ENCODE measurements at places on chromosomes 2 and 18.

DNA sequence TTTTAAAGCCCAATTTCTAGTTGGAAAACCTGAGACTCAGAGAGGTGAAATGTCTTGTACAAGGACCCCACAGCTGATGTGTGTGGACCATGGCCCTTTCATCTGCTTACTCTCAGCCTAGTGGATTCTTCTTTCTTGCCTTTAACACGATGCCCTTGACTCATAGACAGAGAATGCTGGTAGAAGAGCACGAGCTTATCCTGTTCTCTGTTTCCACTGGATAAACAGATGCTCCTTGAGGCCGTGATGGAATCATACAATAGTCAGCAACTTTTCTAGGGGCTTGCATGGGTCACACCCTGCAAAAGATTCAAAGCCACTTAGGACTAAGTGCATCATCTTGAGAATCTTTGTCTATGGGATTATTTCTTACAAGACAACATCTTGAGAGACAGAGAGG lies 50.9 kb downstream of the MYCN start:
- DNase-seq, result no peak

GRCh38 chr2:46813020-46813415 lies 102.6 kb downstream of the MCFD2 start:
- no peak for DNase-seq

DNA sequence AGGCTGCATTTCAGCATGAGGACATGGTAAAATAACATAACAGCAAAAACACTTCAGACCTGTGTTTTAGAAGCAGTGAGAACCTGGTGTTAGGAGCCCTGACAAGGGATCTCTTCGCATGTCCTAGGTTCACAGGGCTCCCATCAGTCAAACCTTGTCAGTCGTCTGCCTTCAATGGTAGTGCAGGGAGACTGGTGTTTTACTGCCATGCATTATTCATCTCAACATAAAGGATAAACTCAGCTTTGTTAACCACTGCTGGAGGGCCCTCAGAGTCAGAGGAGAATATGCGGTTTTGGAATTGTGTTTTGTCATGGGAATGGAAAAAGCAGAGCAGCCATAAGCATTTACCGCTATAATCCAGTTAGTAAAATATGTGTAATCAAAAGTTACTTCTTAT lies 275.9 kb upstream of the GCFC2 start:
- no peak for DNase-seq

DNA sequence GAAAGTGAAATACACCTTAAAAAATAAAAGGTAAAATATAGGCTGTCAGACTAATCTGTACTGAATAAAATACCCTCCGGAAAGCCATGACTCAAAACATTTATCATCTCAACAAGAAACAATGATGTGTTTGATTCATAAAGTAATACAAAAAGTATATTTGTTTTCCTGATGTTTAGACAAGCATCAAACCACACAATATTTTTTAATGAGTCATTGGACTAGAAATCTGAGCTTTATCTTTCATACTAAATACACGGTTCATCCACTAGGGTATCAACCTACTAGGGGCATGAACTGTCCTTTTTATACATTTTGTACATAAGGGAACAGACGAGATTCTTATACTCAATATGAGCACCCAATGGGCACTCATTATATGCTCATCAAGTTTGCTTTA lies 31.3 kb downstream of the CD226 start:
- no peak for DNase-seq

DNA sequence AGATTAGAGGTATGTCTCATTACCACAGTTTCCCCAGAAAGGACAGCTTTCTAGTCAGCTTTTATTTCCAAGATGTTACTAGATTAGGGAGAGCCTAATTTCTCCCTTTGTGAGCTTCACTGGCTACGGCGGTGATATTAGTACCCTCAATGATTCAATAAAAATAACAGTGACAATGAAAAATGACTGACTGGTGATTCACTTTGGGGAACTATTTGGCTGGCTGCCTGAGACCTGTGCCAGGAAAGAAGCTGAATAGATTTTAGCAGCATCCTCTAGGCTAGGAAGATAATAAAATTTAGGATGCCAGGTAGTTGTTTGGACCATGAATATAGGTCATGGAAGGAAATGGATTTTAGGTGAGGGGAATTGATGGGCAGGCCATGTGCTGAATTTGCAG lies 178.7 kb downstream of the FMNL2 start:
- no peak for DNase-seq

DNA sequence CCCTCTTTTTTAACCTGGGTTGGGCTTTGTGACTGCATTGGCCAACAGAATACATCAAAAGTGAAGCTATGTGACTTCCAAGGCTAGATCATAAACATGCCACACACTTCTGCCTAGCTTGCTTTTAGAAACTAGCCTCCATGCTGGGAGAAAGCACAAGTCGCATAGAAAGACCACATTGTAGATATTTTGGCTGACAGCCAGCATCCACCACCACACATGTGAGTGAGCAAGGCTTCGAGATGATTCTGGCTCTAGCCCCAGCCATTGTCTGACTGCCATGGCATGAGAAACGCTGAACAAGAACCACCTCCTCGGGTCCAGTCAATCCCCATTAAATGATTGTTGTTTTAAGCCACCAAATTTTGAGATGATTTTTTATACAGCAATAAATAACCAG lies 66.8 kb upstream of the STPG4 start:
- no peak for DNase-seq

Measured in central memory CD4-positive, alpha-beta T cell (primary cell).